ENCODE measurements at places on chromosomes 5 and 9.

GRCh38 chr5:58002323-58002722 lies 457.6 kb downstream of the PLK2 start:
- no peak for DNase-seq

DNA sequence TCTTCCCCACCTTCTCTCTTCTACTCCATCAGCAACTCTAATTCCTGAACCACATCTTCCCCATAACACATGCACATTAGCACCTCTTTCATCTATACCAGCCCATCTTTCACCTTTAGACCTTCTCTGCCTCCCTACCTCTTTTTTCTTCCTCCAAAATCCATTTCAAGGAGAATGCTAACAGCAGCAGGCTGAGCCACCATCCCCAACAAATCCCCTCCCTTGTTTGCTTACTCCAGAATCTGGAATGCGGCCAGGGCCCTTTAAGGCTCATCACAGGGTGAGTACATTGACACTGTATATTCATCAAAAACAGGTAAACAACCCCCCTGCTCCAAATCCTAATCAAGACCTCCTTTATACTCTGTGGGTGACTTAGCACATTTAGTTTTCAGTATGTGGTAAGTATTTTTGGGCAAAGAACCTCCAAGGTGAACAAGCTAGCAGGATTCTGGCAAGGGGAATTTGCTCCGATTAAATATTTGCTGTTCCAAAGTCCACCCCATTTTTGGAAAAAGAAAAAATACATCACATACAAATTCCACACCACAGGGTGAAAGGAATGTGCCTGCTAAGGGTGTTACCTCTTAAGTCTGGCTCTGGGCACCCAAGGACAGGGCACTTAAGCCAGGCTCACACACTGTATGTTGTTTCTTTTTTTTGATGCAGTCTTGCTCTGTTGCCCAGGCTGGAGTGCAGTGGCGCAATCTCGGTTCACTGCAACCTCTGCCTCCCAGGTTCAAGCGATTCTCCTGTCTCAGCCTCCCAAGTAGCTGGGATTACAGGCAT lies 71.4 kb downstream of the SERINC5 start:
- DNase-seq = no peak

DNA sequence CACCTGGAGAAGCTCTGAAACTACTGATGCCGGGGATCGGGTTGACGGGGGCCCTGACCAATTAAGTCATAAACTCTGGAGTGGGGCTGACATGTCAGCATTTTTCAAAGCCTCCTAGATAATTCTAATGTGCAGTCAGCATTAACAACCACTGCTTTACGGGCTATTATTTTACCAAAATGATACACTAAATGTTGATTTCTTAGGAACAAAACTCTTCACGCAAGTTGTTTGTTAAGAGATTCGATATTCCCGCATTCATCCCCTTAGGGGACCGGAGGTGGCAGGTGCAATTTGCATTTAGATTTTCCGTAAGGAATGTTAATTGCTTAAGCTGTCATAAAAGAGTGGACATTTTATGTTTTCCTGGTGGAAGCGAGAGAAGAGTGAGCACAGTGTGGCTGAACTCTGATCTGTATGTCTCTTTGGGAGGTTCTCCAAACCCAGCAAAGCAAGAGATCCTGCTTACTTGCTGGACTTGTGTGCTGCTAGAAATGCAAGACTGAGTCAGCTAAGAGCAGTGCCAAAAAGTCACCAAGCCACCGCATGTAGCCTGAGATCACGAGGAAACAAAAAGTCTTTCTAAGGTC lies 77.6 kb downstream of the UGCG start:
- DNase-seq = peak; percentile 59

DNA sequence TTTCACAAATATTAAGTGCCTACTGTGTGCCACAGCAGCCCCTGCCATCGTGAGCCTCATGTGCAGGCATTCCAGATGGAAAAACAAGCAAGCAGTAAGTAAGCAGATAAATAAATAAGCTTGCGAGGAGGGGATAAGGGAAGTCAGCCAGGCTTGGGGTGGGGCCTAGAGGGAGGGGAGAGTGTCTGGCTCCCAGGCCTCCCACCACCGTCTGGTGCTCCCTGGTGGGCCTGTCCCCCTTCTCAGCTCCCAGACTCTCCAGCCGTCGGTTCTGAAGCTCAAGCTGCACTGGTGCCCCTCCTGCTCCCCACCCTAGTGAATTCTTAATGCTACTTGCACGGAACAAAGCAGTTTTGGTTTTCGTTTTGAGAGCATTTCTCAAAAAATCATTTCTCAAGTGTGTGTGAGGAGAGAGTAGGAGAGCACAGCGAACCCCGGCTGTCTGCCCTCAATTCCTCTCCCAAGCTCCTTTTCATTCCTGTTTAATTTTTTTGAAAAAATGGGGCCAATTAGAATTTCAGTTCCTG lies 6.6 kb upstream of the IER5L start:
- no peak for DNase-seq

- DNase-seq = peak; percentile 77
These were observed 23.8 kb downstream of the PHAX start for GRCh38 chr5:126624534-126624933.

DNA sequence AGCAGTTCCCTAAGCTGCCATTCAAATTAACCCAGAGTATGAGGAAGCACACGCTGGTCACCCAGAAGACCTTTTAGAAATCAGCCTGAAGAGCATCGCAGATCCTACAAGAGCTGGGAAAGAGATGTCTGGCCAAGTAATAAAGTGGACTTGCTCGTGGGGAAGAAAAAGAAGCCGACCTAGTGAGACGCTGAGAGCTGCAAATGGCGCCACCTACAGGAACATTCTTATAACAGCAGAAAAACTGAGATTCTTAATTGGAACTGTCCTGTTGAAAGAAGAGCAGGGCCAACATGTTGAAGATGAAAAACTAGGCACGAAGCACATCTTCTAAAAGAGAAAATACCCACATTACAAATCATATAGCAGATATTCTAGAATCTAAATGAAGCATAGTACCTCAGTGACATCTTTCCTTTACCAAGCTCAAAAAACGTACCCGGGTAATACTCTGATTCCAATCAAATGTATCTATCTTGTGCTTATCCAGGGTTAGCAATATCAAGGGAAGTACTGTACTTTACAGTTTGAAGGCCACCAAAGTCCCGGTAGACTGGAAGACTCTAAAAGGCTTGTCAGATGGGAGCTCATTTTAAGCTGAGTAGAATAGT lies 3.9 kb upstream of the GNAQ start:
- DNase-seq = peak; percentile 62

- DNase-seq = no peak
These were observed 19.0 kb upstream of the PTGER4 start for GRCh38 chr5:40660751-40661150.

DNA sequence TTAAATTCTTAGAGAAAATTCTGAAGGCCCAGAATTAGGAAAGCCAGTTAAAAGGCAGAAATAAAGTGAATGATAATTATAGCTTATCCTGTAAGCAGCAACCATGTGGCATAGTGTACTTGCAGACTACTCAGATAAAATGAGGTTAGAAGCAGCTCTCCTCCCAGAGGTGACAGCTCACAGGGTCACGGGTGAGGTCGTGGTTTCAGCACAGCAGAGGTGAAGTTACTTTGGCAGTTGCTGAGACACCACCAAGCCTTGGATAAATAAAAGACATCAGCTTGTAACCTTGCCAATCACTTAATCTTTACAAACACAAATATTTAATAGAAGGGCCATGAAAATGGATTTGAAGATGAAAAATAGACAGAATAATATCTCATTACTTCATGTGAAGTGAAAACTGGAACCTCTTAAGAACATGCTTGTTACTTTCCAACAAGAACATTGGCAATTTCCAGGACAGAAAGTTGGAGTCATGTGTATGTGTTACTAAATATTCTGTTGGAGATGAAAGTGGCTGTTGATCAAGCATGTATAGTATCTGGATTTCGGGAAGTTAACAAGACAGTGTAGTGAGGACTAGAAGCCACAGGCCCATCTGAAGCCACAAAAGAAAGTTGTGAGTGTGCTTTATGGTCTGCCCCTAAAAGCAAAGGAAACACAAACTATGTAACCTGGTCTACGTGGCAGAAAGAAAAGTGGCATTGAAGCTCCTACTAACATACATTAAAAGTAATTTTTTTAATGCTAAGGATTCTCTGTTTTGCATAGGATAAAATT lies 134.4 kb downstream of the ERCC6L2 start:
- DNase-seq = no peak

GRCh38 chr5:111472096-111472495 lies 40.2 kb downstream of the STARD4 start:
- DNase-seq = no peak

DNA sequence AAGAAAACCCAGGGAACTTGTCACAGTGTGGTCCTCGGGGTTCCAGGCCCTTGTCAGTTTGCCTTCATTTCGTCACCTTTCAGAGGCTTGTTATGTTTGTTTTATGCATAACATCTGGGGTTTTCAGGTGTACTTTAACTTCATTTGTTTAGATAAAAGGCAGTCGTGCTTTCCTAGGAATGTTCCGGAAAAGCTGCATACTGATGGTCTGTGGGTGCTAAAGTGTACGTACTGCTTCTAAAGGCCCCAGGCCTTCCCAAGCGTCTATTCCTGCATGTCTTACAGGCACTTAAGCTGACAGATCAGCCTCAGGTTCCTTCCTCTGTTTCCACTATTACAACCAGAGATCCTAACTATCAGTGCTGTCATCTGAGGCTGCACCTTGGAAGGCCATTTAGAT lies 95.6 kb upstream of the ANKH start:
- no peak for DNase-seq

DNA sequence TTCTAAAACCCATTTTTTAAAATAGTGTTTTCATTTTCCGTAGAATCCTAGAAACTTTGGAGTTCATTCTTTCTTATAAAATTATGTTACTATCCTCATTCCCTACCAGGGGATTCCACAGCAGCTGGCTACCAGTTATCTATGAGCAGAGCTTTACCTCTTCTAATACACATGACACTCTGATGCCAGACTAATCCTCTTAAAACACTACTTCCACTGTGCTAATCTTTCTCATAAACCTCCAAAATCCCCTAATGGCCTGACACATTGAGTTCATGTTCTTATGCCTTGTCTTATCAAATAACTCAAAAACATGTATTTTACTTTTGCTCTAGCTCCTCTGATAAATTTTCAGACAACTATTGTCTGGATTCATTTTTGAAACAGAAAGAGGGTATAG lies 633.6 kb upstream of the FTMT start:
- no peak for DNase-seq

DNA sequence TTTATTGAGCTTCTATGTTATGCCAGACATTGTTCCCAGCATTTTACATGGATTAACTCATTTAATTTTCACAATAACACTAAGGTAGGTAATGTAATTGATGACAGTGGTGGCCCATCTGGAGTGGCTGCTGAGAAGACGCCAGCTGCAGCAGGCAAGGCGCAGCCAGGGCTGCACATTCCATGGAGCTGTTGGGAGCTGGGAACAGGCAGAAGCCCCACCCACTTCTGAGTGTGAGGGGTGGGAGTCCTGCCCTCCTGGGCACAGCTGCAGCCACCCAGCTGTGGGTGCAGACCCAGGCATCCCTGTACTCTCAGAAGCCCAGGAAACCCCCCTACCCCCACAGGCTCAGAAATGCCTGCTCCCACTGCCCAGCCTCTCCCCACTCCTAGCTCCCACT lies 183.3 kb downstream of the DEPDC1B start:
- no peak for DNase-seq

DNA sequence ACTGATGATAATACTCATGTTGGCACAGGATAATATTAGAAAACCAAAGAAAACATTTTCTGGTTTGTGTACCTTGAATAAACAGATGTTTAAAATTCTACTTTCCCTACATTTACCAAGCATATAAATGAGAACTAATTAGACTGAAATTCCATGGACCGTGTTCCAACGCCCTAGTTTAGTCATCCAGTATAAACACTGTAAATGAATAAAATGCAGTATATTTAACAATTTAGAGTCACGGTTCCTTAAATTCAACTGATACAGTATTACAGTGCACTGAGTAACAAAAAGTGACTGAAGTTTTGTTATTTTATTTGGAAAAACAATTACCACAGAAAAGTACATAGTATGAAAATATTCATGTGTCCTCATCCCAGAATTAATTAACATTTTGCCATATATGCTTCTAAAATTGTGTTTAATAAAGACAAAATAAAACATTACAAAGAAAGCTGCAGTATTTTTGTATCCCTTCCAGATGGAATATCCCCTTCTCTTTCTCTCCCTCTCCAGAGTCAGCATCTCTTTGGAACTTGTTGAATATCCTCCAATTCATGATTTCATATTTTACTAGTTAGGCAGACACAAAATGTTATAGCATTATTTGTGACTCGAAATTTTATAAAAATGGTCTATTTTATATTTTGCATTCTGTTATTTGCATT lies 112.5 kb downstream of the HMHB1 start:
- no peak for DNase-seq

- DNase-seq = peak; percentile 97
These were observed at the start of gene ALAD for GRCh38 chr9:113401027-113401792. Gene ALAD, minus strand, starts transcription at chr9:113401284. Its CDS starts 7,725 bp downstream, at chr9:113393559.

DNA sequence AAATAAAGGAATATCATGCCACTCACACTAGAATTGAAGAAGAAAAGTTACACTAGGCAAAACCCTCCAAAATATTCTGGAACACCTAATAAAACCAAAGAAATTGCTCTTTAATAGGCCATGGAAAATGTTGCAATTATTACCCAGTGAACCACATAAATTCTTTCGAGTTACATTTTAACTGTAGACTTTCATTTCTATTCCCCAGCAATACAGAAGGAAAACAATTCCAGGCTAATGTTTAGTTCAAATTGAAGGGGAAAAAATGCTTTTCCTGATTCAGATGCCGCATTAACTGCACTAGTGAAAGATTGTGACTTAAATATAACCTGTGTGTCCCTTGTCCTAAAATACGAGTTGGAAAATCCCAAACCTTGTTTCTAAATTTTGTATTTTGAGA lies 439.3 kb upstream of the ADAMTS16 start:
- DNase-seq = no peak

- DNase-seq = no peak
These were observed 19.6 kb downstream of the ZNF131 start for GRCh38 chr5:43140286-43140685.

GRCh38 chr5:44358421-44358820 lies 30.8 kb downstream of the FGF10 start:
- no peak for DNase-seq

GRCh38 chr5:75351139-75351926 lies 14.3 kb downstream of the HMGCR start:
- DNase-seq = no peak

- no peak for DNase-seq
These were observed 135.0 kb downstream of the ENTREP1 start for GRCh38 chr9:69460012-69460411.

- no peak for DNase-seq
These were observed 540.0 kb downstream of the KCTD16 start for GRCh38 chr5:144710637-144711036.

Measured in GM04504 (cell line).